ENCODE measurements at places on chromosomes 6 and 20. TPM values are rescaled to one million over a fixed set of nuclear protein-coding genes. Genes with fewer than 3 reads are reported as not detected.

- H3K4me1 ChIP-seq, result no peaks in the 10 kb centered on the region
- no peak overlapping the region for H3K4me3 ChIP-seq
- H3K27me3 ChIP-seq, result no peaks in the 10 kb centered on the region
- DNase-seq, result no peak
- H3K36me3 ChIP-seq, result no peaks in the 10 kb centered on the region
- H3K27ac ChIP-seq, result no peak overlapping the region
Measured at GRCh38 chr6:15755526-15755925, 92.7 kb upstream of the DTNBP1 start.

- no peaks in the 10 kb centered on the region for H3K4me1 ChIP-seq
- no peak overlapping the region for H3K4me3 ChIP-seq
- H3K36me3 ChIP-seq, result peaks cover 27% of the 10 kb centered on the region
- no peak for DNase-seq
- H3K27me3 ChIP-seq, result no peaks in the 10 kb centered on the region
- H3K27ac ChIP-seq, result no peak overlapping the region
Measured at GRCh38 chr6:44430326-44430725, 42.8 kb downstream of the CDC5L start.

The DTNBP1 gene
- 24.1 TPM for total RNA-seq

DNA sequence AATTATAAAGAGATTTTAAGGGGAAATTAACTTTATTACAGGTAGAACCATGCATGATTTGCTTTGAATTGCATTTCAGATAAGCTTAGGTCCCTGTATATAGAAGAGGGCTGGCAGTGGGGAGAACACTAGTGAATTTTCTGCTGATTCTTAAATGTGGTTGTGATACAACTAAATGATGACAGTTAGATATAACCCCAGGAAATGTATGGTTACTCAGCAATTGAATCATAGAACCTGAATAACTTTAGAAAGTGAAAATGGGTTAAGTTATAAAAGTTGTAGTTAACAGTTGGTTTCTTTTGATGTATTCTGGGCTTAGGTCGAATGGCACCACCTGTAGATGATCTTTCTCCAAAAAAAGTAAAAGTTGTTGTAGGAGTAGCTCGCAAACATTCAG lies 70.1 kb downstream of the PHF3 start:
- DNase-seq, result no peak
- no peak overlapping the region for H3K4me3 ChIP-seq
- H3K4me1 ChIP-seq, result no peaks in the 10 kb centered on the region

GRCh38 chr6:67956352-67956751 lies 678.7 kb upstream of the ADGRB3 start:
- H3K4me1 ChIP-seq, result no peaks in the 10 kb centered on the region
- H3K27ac ChIP-seq, result no peak overlapping the region
- H3K36me3 ChIP-seq, result no peaks in the 10 kb centered on the region
- no peak for DNase-seq
- no peak overlapping the region for H3K4me3 ChIP-seq
- no peaks in the 10 kb centered on the region for H3K27me3 ChIP-seq

DNA sequence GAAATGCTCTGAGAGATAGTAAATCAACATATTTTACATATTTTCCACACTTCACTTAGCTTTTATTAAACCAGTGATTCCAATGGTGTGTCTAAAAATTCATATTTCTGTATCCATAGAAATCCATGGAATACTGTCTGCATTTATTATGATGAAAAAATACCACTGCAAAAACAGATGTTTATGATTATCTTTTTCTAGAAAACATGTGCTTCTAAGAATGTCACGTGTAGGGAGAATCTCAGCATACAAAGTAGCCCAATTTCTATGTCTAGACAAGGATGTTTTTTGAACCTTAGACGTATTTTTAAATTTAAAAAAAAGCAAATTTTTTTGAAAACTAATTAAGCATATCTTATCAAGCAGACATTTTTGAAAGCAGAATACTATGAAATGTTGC lies 622.4 kb downstream of the TENT5A start:
- no peak overlapping the region for H3K4me3 ChIP-seq
- no peak overlapping the region for H3K27ac ChIP-seq
- no peaks in the 10 kb centered on the region for H3K36me3 ChIP-seq
- no peaks in the 10 kb centered on the region for H3K4me1 ChIP-seq
- no peaks in the 10 kb centered on the region for H3K27me3 ChIP-seq

The ZNF292 gene
- 74.8 TPM for total RNA-seq

- H3K4me1 ChIP-seq, result no peaks in the 10 kb centered on the region
- H3K27ac ChIP-seq, result no peak overlapping the region
- H3K4me3 ChIP-seq, result no peak overlapping the region
- no peak for DNase-seq
Measured at GRCh38 chr6:46305833-46306232, 135.1 kb upstream of the ENPP5 start.

DNA sequence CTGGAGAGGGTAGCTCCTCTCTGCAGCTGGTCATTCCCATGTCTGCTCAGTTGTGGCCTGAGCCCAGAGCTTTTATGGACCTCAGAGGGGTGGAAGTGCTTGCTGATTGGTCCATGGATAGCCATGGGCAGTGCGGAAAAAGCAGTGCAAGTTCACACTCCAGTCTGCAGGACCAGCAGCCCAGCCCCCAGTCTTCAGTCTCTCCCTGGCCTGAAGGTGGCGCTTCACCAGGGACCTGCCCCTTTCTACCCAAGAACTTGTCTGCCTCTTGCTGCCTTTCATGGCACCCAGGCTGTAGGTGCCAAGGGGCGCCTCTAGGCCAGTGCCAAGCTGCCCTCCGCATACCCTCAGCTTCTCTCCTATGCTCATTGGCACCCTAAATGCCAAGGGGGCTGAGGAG lies 91.0 kb downstream of the TBXT start:
- DNase-seq, result no peak
- no peak overlapping the region for H3K4me3 ChIP-seq
- no peaks in the 10 kb centered on the region for H3K4me1 ChIP-seq
- H3K27me3 ChIP-seq, result no peaks in the 10 kb centered on the region
- no peak overlapping the region for H3K27ac ChIP-seq

DNA sequence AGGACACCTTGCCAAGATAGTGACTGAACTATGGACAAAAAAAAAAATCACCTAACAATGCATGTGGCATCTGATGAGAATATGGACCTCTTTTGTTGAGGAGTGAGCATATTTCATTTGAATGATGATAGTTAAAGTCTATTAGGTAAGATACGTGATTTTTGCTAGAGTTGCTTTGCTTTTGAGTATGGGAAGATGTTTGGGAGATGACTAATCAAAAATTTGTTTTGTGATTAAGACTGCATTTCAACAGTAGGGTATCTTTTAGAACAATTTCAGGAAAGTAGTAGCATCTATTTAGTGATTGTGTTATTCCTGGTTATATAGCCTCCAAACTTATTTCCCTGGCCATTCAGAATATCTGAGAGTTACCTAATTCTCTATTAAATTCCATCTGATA lies 878.6 kb upstream of the CITED2 start:
- no peak overlapping the region for H3K4me3 ChIP-seq
- H3K4me1 ChIP-seq, result no peaks in the 10 kb centered on the region
- no peak overlapping the region for H3K27ac ChIP-seq
- DNase-seq, result no peak

GRCh38 chr6:47525330-47526057 lies 47.9 kb downstream of the CD2AP start:
- no peaks in the 10 kb centered on the region for H3K36me3 ChIP-seq
- H3K27ac ChIP-seq, result no peak overlapping the region
- no peak overlapping the region for H3K4me3 ChIP-seq
- no peaks in the 10 kb centered on the region for H3K27me3 ChIP-seq
- H3K4me1 ChIP-seq, result no peaks in the 10 kb centered on the region
- no peak for DNase-seq

The TBC1D7 gene
- total RNA-seq, result 12.6 TPM

The SIRPD gene
- 0.17 TPM for total RNA-seq

- H3K27me3 ChIP-seq, result no peaks in the 10 kb centered on the region
- no peaks in the 10 kb centered on the region for H3K36me3 ChIP-seq
- peak overlapping the region; percentile 91 for H3K27ac ChIP-seq
- DNase-seq, result peak; percentile 87
Measured at GRCh38 chr6:158853072-158853879, 34.1 kb upstream of the EZR start.

DNA sequence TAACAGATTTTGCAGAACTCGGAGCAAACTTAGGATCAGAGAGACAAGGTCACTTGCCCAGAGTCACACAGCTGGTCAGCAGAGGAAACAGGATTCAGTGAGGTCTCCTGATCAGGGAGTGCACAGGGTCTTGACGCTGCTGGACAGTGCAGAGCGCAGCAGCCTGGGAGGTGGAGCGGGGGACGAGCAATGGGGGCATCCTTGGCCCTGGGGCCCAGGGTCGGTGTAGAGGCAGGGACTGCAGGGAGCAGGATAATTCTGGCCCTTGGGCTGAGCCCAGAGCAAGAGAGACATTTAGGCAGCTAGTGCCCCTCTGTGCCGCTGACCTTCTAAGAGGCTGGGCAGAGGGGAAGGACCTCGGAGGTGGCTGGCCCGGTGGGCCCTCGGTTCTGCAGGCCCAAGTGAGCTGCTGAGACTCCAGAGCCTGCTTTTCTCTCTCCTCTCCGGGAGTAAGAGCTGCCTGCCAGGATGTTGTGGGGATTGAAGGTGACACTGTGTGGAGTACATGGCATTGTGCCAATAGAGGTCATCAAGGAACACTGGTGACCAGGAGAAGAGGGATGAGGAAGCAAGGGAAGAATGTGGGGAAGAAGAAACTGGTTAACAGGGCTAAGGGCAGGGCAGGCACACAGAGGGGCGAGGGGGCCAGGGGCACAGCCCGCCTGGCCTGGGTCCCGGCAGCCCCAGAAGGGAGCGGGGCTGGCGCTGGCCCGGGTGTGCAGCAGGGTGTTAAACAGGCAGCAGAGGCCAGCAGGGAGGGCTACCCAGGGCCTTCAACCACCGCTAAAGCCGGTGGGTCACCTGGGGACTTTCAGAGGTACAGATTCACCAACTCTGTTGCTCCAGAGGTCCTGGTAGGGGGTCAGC lies 122.0 kb downstream of the AGPAT4 start:
- H3K27ac ChIP-seq, result no peak overlapping the region
- H3K27me3 ChIP-seq, result no peaks in the 10 kb centered on the region
- no peaks in the 10 kb centered on the region for H3K4me1 ChIP-seq
- no peak for DNase-seq
- no peaks in the 10 kb centered on the region for H3K36me3 ChIP-seq
- no peak overlapping the region for H3K4me3 ChIP-seq

DNA sequence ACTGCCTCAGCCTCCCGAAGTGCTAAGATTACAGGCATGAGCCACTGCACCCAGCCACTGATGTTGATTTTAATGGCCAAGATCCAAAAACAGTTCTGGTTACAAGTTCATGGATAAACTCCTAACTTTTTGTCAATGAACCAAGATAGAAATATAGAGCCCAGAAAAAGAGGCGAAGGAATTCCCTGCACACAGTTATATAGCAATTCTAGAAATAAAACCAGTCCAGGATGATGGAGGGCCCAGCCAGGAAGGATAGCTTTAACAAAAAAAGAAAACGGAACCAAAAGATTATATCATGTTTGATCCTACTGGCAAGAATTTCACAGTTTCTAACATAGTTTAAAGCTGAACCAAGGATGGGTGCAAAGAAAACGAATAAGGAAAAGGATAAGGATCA lies 10.9 kb downstream of the EPB41L2 start:
- H3K4me1 ChIP-seq, result no peaks in the 10 kb centered on the region
- H3K27ac ChIP-seq, result no peak overlapping the region
- H3K36me3 ChIP-seq, result no peaks in the 10 kb centered on the region
- no peak for DNase-seq

DNA sequence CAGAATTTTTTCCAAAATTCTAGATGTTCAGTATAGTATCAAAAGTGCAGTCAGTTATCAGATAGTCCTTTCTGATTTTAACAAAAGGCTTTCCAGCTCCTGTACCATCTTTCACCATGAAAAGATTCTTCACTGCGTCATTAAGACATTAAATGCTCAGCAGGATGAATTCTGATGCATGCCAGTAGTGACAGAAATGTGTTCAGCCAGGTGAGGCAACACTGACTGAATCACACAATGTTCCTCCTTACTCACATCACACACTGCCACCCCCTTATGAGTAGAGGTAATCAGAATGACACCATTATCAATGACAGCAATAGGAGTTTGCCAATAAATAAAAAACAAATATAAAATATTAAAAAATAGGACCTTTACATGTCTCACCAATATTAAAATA lies 426.6 kb upstream of the PLCB4 start:
- no peak overlapping the region for H3K4me3 ChIP-seq
- no peak for DNase-seq

- H3K4me1 ChIP-seq, result no peaks in the 10 kb centered on the region
- no peak for DNase-seq
- H3K4me3 ChIP-seq, result no peak overlapping the region
- H3K36me3 ChIP-seq, result no peaks in the 10 kb centered on the region
- H3K27me3 ChIP-seq, result no peaks in the 10 kb centered on the region
Measured at GRCh38 chr6:23329086-23329485, 759.7 kb downstream of the HDGFL1 start.

DNA sequence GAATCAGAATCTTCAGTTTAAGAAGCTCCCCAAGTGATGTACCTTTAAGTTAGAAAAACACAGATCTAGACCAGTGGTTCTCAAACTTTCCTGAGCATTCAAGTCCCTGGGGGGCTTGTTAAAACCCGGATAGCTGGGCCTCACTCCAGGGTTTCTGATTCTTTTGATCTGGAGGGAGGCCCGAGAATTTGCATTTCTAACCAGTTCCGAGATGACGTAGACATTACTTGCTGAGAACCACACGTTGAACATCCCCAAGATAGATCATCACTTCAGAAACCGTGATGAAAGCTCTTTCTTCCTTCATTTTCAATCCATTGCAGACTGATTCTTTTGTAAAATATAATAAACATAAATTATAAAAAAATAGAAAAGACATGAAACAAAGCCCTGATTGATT lies 40.7 kb upstream of the KIF16B start:
- H3K27ac ChIP-seq, result no peak overlapping the region
- H3K4me1 ChIP-seq, result no peaks in the 10 kb centered on the region
- no peak for DNase-seq
- H3K27me3 ChIP-seq, result no peaks in the 10 kb centered on the region

DNA sequence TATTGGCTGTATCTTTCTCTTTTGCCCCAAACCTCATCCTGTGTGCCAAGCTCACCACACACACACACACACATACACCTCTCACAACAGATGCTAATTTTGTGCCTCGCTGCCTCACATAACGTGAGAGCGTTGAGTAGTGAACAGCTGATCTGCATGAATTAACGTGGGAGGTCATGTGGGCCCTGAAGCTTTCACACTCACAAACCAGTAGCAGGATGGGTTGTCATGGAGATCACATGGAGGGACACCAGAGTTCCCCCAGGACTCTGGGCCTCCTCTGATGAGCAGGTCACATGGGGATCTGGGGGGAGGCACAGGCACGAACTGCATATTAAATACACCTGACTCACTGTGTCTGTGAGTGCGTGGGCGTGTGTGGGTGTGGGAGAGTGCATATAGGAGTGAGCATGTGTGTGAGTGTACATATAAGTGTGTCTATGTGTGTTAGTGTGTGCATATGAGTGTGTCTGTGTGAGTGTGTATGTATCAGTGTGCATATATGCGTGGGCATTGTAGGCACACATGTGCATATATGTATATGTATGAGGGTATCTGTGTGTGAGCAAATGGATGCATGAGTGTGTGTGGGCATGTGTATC lies 62.7 kb upstream of the SULF2 start:
- no peaks in the 10 kb centered on the region for H3K27me3 ChIP-seq
- no peak overlapping the region for H3K4me3 ChIP-seq
- no peaks in the 10 kb centered on the region for H3K36me3 ChIP-seq
- DNase-seq, result no peak
- H3K4me1 ChIP-seq, result no peaks in the 10 kb centered on the region

GRCh38 chr6:139335447-139336210 lies 38.8 kb downstream of the CITED2 start:
- no peak overlapping the region for H3K4me3 ChIP-seq
- DNase-seq, result no peak
- no peaks in the 10 kb centered on the region for H3K4me1 ChIP-seq
- H3K27me3 ChIP-seq, result no peaks in the 10 kb centered on the region
- H3K36me3 ChIP-seq, result no peaks in the 10 kb centered on the region

Data from CD4-positive, alpha-beta memory T cell (primary cell).